ENCODE measurements at places on chromosomes 6 and 20.

GRCh38 chr6:164013480-164014208 is 599.1 kb downstream of the QKI start:
- DNase-seq = no peak

DNA sequence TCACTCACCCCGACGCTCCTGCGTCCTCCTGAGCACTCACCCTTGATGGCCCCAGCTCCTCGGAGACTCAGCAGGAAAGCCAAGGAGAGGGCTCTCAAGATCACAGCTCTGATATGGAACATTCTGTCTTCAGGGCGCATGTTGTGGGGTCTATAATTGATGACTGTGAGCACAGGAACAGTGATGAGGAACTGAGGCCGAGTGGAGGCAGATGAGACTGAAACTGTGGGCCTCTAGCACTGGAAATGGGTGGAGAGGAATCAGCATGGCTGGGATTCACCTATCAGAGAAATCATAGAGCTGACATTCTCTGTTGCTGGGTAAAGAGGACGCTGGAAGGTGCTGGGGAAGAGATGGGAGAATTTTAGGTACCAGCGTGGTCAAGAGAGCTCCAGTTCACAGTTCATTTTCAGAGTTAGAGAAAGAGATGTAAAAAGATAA is at the start of gene HLA-DPA1:
TSS of gene HLA-DPA1 (minus strand) at position 219 of the 441 bp plus-strand sequence.
- DNase-seq = no peak

DNA sequence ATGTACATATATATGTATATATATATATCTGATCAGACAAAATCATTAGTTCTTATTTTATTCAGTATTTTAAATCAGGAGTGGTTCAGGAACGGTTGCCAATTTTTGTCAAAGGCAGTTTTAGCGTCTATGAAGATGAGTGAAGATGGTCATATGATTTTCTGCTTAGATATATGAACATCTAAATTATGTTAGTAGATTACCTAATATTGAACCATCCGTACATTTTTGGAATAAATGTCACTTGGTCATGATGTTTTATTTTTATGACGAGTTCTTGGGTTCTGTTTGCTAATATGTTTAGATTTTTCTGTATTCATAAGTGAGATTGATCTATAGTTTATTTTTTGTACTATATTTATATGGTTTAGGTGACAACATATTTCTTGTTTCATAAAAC is 3.3 kb downstream of the TMEM244 start:
- DNase-seq = no peak

GRCh38 chr20:6381887-6382286 is 259.1 kb upstream of the FERMT1 start:
- no peak for DNase-seq

DNA sequence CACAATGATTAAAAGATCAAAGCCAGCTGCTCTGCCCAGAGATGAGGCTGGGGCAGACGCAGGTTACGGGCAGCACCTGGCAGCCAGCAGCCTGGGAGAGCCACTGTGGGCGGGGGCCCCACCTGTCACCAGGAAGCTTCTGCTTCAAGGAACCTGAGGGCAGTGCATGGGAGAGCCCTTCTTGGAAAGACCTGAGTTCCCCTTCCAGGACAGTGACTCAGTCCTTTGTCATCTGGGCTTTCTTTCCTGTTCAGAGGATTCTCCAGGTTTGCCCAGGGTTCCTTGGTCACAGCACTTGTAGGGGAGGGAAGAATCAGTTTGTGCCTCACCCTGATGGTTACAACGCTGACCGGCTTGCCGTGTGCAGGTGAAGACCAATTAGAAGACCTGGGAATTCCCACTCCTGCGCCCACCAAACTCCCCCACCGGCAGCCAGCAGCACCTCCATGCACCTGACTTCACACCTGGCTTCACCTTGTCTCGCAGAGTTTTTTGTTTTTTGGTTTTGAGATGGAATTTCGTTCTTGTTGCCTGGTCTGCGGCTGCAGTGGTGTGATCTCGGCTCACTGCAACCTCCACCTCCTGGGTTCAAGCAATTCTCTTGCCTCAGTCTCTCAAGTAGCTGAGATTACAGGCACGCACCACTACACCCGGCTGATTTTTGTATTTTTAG is 2.0 kb downstream of the ZBP1 start:
- no peak for DNase-seq

GRCh38 chr6:109714166-109714565 is 23.1 kb downstream of the FIG4 start:
- no peak for DNase-seq

GRCh38 chr6:102051001-102051400 is 657.5 kb downstream of the GRIK2 start:
- no peak for DNase-seq

DNA sequence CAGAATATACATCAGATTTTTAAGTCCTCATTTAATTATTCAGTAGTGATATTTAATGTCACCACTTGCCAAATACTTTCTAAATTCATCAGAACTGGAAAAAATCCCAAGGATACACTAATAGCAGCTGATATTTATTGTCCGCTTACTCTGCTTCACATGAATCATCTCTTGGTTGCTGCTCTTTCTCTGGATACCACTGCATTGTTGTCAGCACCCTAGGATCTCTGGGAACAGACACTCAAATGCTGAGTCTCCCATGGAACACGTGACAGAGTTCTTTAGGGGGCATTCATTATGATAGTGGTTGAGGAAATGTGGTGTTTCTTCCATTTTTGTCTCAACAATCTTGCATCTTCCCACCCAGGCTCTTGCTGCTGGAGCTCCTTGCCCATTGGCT is 318.0 kb downstream of the RFPL4B start:
- no peak for DNase-seq

- DNase-seq = no peak
These were observed 618.6 kb downstream of the EPM2A start for GRCh38 chr6:145116591-145117178.

DNA sequence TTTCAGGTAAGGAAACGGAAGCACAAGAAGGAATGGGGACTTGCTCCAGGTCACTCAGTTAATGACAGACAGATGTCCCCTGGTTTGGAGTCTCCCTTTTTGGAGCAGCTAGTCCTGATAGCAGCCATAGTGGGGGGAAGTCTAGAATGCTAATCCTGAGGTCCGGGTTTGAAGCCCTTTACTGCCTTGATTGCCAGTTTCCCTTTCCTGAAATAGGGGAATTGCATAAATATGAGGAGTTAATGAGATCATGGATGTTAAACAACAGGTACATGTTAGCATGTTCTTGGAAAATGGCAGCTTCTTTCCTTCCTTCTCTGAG is 341 bp upstream of the TTPAL start:
- no peak for DNase-seq

DNA sequence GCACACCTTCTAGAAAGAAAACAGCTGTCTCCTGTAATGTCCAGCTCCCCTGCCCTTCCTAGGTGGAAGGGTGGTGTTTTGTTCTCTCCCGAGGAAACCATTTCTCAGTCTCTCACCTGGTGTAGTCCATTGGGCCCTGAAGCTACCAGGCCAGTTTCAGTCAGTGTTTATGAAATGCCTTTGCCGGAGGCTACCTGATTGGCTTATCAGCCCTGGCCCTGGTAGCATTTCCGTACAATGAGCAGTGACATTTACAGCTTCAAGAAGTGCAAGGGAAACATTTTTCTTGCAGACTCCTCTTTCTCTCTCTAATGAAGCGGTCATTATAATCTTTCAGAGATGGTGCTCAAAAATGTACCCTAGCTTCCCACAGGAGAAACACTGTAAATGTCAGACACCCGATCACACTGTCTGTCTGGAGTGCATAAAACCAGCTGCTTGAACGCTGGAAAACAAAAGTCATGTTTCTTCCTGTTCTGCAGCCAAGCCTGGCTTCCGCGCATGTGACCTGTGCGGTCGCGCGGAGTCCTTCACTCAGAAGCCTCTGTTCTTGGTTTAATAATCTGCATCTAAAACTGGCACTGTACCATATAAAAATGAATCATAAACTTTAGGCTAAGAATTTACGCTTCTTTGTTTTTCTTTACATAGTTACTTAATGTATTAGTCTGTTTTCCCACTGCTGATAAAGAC is 28.4 kb upstream of the SAYSD1 start:
- no peak for DNase-seq

DNA sequence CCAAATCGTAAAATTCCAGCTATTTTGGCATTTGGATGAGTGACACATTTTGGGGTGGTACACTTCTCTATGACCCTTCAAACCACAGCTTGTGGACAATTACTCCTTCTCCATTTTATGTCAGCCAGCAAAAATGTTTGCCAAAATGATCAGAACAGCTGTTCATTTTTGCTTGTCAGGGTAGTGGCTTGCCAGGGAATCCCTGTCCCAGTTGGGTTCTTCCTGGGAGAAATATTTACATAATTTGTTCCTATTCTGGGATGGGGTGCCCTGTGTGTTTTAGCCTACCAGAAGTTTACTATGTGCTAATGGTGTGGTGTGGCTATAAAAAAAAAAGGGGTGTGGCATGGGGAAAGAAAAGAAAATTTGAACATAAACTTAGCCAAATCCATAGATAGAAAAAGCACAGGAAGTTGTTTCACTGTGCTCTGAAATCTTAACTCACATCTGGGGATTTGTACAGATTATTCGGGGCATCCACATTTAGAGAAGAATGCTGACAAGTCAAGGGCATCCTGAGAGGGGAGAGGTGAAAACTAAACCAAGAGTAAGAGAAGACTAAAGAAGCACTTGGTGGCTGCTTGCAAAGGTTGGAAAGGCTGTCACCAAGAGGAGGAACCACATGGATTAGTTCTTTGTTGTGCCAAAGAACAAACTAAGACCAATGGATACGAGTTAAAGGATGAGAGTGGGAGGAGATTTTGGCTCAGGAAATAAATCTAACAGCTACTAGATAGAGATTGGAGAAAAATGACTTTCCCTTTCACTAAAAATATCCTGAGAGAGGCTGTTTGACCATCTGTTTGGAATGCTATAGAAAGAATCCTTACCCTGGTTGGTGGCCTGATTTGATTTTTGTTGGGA is 55.2 kb upstream of the RBM24 start:
- no peak for DNase-seq

- no peak for DNase-seq
These were observed 230.1 kb upstream of the SUPT3H start for GRCh38 chr6:45607798-45608197.

DNA sequence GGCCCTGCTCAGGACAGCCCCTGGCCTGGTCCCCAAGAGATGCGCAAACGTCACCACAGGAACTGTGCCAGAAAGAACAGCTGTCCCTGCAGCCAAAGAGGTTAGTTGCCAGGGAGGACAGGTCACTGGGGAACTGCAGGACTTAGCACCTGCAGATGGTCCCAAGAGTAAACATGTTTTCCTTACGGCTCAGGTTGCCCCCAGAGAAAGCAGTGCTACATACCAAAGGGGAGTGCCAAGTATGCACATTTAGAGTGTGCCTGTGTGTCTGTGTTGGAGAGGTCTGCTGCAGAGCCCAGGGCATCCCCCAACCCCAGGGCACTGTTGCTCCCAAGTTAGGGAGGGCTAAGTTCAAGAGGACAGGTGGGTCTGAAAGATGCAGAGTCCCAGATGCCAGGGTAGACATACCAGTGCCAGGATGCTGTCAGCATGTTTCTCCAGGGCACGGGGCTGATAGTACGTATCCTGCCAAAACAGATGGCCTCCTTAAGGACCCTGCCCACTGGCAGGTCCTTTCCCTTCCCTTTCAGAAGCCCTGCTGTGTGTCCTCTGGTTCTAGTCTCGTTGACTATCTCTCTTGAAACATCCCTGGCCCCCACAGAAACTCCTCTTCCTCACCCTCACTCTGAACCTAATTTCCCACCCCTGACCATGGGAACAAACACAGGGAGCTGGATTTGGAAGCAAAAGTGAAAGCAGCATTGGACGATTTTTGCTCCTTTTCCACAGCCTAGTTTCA is 1.3 kb downstream of the ABHD16A start:
- DNase-seq = no peak

DNA sequence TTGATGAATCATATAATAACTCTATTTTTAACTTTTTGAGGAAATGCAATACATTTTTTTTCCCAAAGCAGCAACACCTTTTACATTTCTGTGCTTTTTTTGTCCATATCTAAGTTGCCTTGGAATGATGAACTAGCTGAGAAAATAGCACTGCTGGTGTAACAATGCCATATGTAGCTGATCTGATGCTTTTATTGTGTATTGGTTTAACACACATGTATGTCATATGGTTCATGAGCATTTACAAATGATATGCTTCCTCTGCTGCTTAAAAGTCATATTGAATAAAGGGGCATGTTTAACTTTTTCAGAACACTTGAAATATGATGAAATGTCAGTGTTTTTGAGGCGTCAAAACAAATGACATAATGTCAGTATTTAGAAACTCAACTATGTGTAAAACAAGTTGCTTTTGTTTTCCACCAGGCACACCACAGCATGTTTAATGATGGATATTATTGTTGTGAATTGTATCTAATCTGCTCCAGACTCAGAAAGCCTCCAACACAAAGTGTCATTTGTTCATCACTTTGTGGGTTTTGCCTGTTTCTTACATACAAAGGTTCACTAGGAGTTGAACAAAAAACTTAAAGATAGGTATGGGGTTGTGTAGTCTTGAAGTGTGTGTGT is 775.8 kb upstream of the FLRT3 start:
- DNase-seq = no peak

DNA sequence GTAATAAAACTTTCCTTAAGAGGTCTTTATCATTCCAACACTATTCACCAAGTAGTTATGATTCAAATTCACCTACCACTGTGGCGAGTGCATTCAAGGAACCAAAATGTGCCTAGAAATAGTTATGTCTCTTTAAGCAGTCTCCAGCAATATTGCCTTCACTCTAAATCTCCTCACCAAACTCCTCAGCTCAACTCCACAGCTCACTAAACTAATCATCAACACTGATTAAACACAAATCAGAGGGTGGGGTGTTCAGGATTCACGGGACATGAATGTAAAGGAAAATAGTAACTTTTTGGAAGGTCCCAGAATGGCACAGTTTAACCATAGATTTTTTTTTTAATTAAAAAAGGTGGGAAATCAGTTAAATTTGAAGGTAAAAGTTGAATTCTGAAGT is 70.5 kb upstream of the THEMIS start:
- DNase-seq = no peak

GRCh38 chr20:44772636-44773035 is 27.0 kb downstream of the KCNK15 start:
- DNase-seq = no peak

DNA sequence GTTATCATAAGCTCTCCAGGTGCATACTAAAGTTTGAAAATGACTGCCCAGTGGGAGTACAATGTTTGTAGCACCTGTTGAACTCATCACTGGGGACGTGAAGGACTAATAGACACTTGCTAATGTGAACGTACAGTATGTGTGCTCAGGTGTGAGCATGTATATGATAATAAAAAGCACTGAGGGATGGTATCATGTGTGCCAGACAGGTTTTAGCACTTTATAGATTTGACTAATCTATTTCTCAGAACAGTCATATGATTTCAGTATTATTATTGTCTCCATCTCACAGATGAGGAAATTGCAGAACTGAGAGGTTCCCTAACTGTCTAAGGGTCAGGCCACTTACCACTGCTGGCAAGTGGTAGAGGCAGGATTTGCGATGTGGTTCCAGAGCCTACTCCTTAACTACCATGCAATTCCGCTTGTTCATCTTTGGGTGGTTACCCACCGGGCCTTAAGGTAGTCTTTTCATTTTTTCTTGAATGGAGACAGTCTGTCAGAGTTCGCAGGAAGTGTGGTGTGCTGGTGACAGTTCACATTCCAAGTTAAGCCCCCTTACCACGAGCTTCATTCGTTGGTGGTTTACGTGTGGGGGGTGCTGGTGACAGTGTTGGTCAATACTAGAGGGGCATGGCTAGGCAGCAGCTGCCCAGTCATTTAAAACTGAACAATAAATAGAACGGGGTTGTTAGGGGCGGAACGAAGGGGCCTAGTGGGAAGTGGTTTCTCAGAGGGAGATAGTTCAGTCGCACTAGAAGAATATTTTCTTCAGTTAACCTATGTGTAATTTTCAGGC is 46.8 kb downstream of the RREB1 start:
- no peak for DNase-seq

GRCh38 chr20:19129306-19129705 is 83.1 kb upstream of the SLC24A3 start:
- no peak for DNase-seq

- no peak for DNase-seq
These were observed 38.9 kb upstream of the SLC4A11 start for GRCh38 chr20:3277686-3278465.

All from AG09319 (cell line).